ENCODE measurements at places on chromosomes 3 and 15. TPM values are rescaled to one million over a fixed set of nuclear protein-coding genes. Genes with fewer than 3 reads are reported as not detected.

ASB14 gene
- not detected for total RNA-seq

RBMS3 gene
- total RNA-seq = 59.3 TPM

MYH15 gene
- 0.06 TPM for total RNA-seq

PCOLCE2 gene
- 53.6 TPM for total RNA-seq

RHOV gene
- not detected for total RNA-seq

ZNF660 gene
- total RNA-seq = 2.1 TPM

ZBTB47 gene
- 75.4 TPM for total RNA-seq

PROK2 gene
- 0.29 TPM for total RNA-seq

CHRNB4 gene
- not detected for total RNA-seq

SUCNR1 gene
- total RNA-seq = under 0.01 TPM

SKOR1 gene
- 1.2 TPM for total RNA-seq

LTF gene
- total RNA-seq = 0.92 TPM

AP3B2 gene
- total RNA-seq = 1.8 TPM

PAK6 gene
- 0.52 TPM for total RNA-seq

ALPK3 gene
- 16.2 TPM for total RNA-seq

FETUB gene
- total RNA-seq = not detected

CATSPER2 gene
- total RNA-seq = 0.78 TPM

RUVBL1 gene
- total RNA-seq = 21.4 TPM

GOLGA8M gene
- not detected for total RNA-seq

PPP1R14D gene
- total RNA-seq = not detected

DNASE1L3 gene
- 2.9 TPM for total RNA-seq

LRRC15 gene
- 0.34 TPM for total RNA-seq

TMEM40 gene
- total RNA-seq = not detected

TMC3 gene
- 0.42 TPM for total RNA-seq

C3orf49 gene
- not detected for total RNA-seq

GOLGA8N gene
- 7.9 TPM for total RNA-seq

KY gene
- 1.9 TPM for total RNA-seq

ROBO1 gene
- total RNA-seq = 9.6 TPM

WDR49 gene
- 9.9 TPM for total RNA-seq

MME gene
- total RNA-seq = 6.5 TPM

CCDC80 gene
- 56.9 TPM for total RNA-seq

LRRIQ4 gene
- not detected for total RNA-seq
